ENCODE measurements at places on chromosomes 3 and 15.

DNA sequence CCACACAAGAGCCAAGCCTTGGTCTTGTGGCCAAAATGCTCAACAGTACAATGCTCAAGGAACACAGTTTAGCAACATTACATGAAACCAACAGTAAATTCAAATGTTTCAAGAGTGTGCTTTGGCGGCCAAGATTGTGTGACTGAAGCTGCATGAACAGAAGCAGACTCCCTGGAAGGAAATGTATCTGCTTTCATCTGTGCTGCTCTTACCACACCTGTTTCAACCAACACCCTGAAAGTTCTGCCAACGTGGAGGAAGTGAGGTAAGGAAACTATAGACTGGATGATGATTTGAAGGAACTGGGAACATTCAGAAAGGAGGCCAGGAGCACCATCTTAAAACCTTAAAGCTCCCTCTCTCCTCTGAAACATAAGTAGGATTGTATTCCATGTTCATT is 55.7 kb downstream of the MB21D2 start:
- no peak for DNase-seq

DNA sequence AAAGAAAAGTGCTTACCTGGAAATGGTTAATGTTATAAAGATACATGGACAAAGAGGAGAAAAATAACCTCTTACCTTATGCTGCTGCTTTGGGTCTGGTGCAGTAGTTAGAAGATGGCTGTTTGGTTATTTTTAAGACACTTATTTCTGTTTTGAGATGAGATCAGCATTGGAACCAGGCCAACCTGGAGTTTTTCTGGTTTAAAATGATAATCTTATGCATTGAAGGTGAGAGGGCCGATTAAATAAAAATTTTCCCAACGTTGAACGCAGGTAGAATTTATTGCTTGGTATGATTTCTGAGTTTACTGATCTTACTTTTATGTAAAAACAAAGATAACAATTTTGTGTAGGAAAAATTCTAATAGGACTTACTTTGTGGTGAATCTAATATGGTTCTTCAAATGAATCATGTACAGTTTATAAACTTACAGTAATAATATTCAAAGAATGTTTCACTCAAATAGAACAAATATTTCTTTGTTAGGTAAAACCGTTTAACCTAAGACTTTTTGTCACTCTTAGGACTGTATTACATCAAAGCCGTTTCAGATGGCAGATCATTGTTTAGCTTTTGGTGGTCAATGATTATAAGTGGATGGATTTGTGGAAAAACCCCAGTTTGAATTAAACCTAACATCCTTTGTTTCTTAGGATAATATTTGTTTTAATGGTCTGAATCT is 14.9 kb downstream of the UBE2E2 start:
- DNase-seq = no peak

GRCh38 chr3:43178891-43179366 is 73.0 kb upstream of the POMGNT2 start:
- no peak for DNase-seq

- DNase-seq = no peak
These were observed 93.9 kb downstream of the PLOD2 start for GRCh38 chr3:146067048-146067447.

GRCh38 chr3:179045719-179046402 is 25.7 kb downstream of the ZMAT3 start:
- no peak for DNase-seq

DNA sequence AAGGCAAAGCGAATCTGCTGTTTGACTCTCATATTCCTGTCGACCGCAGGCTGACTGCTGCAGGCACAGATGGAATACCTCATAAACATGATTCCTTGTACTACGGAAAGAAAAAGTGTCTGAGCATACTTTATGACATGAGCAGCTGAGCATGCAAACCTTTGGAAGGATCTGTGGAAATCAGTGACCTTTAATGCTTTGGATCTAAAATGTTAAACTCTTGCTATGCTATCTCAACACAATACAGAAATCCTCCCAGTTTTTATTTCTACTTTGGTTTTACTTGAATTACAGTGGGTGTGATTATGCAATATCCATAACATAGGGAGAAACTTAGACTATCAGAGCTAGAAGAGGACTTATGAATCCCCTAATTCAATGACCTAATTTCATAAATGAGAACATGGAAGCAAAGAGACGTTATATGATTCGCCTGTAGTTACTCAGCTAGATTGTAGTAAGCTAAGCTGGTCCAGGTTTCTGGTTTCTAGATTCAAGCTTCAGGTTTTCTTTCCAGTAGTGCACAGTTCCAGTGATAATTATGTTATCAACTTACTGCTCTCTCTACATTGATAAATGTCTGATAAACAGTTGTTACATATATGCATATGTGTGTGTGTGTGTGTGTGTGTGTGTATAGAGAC is 127.6 kb upstream of the GBE1 start:
- no peak for DNase-seq

DNA sequence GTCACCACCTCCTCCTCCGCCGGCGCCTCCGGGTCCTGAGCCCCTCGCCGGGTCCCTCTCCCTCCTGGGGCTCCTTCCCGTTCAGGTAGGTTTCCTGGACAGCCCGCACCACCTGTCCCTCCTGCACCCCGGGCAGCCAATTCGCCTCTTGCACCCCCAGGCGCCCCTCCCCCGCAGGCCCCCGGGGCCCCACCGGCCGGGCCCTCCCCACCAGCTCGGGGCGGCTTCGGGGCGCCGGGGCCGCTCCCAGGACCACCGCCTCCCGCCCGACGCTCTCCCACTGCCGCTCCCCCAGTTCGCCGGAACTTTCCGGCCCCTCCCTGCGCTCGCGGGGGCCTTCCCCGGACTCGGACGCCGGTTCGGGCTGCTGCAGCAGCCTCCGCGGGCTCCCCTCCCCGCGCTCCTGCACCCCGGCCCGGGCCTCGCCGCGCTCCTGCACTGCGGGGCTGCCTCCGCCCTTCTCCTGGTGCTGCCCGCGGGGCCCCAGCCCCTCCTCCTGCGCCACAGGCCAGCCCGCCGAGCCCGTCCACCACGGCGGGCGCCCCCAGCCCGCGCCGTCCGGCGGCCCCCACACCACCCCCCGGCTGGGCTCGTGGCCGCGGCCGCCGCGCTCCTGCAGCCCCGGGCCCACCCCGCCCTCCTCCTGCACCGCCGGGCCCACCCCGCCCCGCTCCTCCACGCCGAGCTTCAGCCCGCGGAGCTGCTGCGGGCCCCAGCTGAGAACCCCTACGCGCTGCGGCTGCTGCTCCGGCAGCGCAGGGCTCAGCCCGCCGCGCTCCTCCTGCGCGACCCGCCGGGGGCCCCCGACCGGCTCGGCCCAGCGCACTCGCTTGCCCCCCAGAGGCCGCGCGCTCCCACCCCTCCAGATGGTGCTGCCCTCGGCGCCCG is 587 bp upstream of the TNK2 start:
- DNase-seq = peak; percentile 77

DNA sequence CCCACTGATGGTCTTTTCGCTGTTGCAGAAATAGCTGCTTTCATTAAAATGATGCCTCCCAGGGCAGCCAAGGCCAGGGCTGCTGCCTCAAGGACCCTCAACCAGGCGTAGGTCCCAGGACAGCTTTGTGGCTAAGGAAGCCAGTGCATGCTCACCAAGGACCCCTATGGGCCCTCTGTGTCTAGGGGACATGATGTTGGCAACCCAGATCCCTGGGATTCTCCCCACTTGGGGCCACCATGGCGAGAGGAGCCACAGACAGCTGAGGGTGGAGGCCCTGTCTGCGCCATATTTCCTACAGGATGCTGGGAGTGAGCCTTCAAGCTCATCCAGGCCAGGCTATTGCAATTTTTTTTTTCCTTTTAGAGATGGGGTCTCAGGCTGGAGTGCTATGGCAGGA is 137.2 kb downstream of the CHSY1 start:
- no peak for DNase-seq

DNA sequence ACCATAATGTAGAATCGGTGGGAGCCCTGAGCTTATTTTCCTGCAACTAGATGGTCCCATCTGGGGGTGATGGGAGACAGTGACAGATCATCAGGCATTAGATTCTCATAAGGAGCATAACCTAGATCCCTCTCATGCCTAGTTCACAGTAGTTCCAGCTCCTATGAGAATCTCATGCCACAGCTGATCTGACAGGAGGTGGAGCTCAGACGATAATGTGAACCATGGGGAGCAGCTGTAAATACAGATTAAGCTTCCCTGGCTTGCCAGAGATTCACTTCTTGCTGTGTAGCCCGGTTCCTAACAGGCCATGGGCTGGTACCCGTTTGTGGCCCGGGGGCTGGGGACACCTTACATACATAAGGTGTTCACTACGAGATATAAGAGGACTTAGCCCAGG is 67.5 kb upstream of the LRRFIP2 start:
- no peak for DNase-seq

GRCh38 chr3:132786890-132787289 is 64.7 kb upstream of the NPHP3 start:
- no peak for DNase-seq

DNA sequence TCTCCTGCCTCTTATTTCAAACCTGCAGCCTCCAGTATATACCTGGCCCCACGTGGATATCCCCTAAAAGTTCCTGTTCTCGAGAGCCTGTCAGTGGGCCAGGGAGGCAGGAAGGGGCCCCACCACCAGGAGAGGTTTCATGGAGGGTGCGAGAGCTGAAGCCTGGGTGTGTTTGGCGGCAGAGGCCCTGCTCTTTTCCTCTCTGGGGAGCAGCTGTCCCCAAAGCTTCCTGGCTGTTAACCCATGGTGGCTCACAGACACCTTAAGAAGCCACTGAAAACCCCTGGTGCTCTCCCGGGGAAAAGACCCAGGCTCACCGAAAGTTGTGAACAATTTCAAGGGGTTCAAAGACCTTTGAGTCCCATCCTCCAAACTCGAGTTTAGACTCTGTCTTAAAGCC is 1.1 kb downstream of the PRRT3 start:
- DNase-seq = no peak

GRCh38 chr15:40274350-40275274 is 8.3 kb downstream of the ANKRD63 start:
- DNase-seq = peak; percentile 96

DNA sequence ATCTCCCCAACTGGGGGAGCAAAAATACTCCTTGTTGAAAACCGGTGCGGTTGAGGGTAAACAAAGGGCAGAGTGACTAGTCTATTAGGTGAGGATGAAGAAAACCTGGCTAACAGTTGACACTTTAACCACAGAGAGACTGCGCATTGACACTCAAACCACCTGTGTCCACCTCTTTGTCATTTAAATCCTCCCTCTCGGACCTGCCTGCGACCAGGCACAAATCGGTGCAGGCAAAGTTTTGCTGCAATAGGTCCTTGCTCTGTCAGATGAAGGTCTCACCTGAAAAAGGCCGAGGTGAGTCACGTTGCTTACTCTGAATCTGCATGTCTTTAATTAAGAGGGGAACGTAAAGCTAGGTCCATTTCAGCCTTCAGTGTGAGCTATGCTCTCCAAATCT is 494.1 kb upstream of the DPPA4 start:
- no peak for DNase-seq

- DNase-seq = peak; percentile 0
These were observed 5.1 kb downstream of the APBA2 start for GRCh38 chr15:28890711-28891495.

DNA sequence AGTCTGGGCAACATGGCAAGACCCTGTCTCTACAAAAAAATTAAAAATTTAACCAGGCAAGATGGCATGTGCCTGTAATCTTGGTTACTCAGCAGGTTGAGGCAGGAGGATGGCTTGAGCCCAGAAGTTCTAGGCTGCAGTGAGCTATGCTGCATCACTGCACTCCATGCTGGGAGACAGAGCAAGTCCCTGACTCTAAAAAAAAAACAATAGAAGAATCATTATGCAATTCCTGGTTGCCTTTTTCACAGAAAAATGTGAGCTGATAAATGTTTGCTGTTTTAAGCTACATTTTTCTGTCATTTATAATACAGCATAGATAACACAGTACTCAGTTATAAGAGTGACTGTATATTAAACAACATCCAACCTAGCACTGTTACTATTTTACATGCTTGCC is 148.8 kb downstream of the SCAPER start:
- DNase-seq = no peak

DNA sequence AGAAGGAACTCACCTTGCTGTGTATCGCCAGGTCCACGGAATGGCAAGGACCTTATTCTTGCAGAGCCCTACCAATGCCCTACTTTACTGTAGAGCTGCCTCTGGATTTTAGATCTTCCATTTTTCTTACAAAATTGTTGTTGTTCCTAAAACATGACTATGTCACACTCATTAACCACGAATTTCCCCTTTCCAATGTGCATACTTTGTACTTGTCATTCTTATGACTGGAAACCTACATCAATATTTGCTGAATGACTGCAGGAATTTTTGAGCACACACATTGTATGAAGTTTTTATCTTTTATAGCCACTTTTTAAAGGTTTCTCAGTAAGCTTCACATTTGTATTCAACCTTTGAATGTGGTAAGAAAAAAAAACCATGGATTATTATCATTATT is 35.9 kb upstream of the CMSS1 start:
- no peak for DNase-seq

DNA sequence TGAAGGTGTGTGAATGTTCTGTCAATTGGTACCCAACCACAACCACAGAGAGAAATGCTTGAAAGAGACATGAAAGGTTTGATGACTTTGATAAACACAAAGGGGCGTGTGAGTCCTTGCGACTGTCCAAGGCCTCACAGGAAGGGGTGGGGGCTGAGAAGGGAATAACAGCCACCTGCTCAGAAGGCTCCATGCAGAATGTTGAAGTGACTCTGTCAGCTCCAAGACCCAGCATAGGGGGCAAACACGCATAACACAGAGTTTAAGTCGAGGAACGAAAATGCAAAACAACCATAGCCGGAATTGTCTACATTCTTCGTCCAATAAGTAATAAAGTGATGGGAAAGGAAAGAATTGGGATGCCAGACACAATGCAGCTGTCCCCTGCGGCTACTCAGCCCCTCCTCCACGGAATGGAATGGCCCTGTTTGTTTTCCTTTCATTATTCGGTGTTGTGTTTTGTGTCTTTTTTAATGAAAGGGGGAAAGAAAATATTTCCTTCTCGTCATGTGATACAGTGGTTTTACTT is 19.9 kb downstream of the TMEM212 start:
- no peak for DNase-seq

- no peak for DNase-seq
These were observed 310.2 kb downstream of the ULK4 start for GRCh38 chr3:41651718-41652117.

GRCh38 chr15:60395276-60396011 is 2.3 kb downstream of the ANXA2 start:
- no peak for DNase-seq

DNA sequence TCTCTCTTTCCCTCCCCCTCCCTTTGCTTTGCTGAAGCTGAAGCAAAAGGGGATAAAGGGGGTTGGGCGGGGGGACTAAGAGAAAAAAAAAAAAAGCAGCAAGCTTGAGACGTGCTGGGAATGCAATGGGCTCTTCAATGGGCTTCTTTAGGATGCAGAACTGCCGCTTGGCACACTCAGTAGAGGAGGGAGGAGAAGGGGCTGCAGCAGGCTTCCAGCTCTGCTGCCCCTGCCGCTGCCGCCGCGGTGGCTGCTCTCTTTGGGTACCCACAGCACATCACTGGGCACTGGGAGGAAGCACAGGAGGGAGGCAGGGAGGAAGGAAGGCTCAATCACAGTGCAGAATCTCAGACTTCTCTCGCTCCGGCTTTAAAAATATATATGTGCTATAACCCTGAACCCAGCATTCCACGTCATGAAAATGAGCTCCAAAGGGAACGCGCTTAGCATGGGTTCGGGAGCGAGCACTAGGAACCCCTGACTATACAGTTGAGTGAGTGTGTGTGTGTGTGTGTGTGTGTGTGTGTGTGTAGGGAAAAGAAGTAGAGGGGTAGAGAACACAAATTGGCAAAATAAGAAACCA is 3.5 kb downstream of the SLITRK3 start:
- no peak for DNase-seq
